ENCODE measurements at places on chromosomes 2 and 18. TPM values are rescaled to one million over a fixed set of nuclear protein-coding genes. Genes with fewer than 3 reads are reported as not detected.

BMP10 gene
- total RNA-seq, result not detected

APCDD1 gene
- total RNA-seq, result 31.1 TPM

OR6B2 gene
- total RNA-seq, result not detected

FAM228B gene
- 7.8 TPM for total RNA-seq

FBXO15 gene
- total RNA-seq, result 2.5 TPM

ATP5F1A gene
- total RNA-seq, result 207 TPM

LONRF2 gene
- total RNA-seq, result 6.8 TPM

MAL gene
- 1.2 TPM for total RNA-seq

DNA sequence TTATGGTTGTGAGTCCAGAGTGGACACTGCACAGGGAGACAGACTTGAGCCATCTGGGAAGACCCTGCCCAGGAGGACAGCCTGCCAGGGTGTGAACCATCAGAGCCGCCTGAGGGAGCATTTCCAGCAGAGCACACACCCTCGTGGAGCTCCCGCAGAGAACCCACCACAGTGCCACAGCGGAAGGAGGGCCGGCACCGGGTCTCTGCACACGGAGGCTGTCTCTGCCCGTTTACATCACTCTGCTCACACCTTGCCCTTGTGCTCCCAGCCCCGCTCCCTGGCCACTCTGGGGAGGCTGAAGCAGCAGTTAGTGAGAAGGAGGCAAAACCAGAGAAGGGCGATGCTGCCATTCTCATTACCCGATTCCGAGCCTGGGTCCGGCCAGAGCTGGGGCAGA is 161.9 kb downstream of the KLHL29 start:
- no peak overlapping the region for H3K27ac ChIP-seq
- H3K36me3 ChIP-seq, result no peaks in the 10 kb centered on the region
- no peak for DNase-seq
- no peaks in the 10 kb centered on the region for H3K4me1 ChIP-seq
- no peaks in the 10 kb centered on the region for H3K27me3 ChIP-seq

GRCh38 chr2:238848691-238848975 is 748 bp downstream of the TWIST2 start:
- H3K4me3 ChIP-seq, result peak overlapping the region; percentile 44
- no peaks in the 10 kb centered on the region for H3K36me3 ChIP-seq
- no peak for DNase-seq
- H3K27ac ChIP-seq, result no peak overlapping the region
- H3K27me3 ChIP-seq, result no peaks in the 10 kb centered on the region
- H3K4me1 ChIP-seq, result peaks cover 4% of the 10 kb centered on the region

DNA sequence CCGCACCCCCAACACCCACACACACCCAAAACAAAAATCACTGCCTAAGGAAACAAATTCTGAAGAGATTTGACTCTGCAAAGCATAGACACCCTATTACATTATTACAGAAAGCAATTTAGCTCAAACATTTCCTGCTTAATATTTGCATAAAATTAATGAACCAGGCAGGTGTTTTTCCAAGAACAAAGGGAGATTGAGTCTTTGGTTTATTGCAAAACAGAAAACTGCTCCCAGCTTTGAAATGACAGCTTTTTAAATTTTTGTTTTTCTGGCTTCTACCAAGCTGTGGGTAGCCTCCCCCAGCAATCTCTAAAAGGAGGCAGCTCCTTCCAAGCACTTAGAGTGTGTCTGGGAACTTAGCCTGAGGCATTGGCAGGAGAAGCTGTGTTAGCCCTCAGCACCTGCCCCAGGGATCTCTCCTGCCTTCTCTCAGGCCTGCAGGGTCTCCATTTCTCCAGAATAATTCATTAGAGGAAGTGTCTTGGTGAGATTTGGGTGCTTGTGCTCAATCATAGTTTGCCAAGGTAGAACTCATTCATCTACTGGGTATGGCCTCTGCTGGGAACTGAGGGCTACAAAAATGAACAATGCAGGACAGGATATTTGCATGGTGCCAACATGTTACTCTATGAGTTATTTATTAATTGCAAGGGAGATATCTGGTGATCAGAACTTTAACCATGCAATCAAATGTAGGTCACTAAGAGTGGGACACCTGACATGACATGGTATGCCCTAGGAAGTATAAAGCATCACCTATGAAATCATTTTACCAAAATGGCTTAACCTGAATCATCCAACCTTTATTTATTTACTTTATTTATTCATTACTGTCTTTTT is 58.7 kb downstream of the B3GNT2 start:
- no peak for DNase-seq
- H3K4me1 ChIP-seq, result no peaks in the 10 kb centered on the region
- no peaks in the 10 kb centered on the region for H3K27me3 ChIP-seq
- no peaks in the 10 kb centered on the region for H3K36me3 ChIP-seq

DNA sequence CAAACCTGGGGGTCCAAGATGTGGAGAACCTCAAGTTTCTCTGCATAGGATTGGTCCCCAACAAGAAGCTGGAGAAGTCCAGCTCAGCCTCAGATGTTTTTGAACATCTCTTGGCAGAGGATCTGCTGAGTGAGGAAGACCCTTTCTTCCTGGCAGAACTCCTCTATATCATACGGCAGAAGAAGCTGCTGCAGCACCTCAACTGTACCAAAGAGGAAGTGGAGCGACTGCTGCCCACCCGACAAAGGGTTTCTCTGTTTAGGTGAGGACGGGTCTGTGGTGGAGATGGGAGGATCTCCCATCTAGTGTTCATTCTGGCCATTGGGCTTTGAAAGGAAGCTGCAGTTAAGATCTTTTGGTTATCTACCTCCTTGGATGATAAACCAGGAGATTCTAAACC is 2.9 kb downstream of the CASP10 start:
- peaks cover 11% of the 10 kb centered on the region for H3K4me1 ChIP-seq
- no peak overlapping the region for H3K4me3 ChIP-seq
- DNase-seq, result no peak
- H3K36me3 ChIP-seq, result no peaks in the 10 kb centered on the region
- no peak overlapping the region for H3K27ac ChIP-seq
- no peaks in the 10 kb centered on the region for H3K27me3 ChIP-seq

- no peaks in the 10 kb centered on the region for H3K27me3 ChIP-seq
- H3K36me3 ChIP-seq, result no peaks in the 10 kb centered on the region
- H3K27ac ChIP-seq, result no peak overlapping the region
- no peaks in the 10 kb centered on the region for H3K4me1 ChIP-seq
Observed at GRCh38 chr2:30115141-30115980, 31.4 kb upstream of the YPEL5 start.

DNA sequence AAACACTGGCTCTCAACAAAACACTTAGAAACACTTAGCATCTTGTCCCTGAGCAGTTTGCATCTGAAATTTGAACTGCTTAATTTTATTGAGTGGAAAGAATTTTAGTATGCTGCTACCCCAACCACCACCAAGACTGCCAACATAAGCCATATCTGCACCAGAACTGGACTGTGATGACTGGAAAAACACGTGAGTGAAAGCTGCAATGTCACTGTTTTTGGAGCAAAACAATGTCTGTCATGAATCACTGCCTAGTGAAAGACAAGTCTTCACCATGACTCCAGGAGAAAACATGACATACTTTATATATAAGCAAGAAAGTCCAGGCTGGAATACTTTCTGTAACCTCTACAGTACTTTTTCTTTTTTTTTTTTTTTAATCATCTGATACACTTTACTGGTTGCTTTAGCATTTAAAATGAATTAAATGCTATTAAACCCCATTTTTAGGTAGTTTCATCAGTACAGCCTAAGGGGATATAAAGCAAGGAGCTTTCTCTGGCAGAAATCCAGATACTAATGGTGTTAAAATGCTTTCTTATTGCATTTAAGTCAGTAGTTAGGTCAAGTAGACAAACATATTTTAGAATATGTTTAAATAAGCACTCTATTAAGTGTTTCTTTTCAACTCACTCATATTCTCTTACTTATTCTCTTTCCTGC is 2129.4 kb upstream of the PIK3C3 start:
- H3K4me1 ChIP-seq, result no peaks in the 10 kb centered on the region
- H3K4me3 ChIP-seq, result no peak overlapping the region
- H3K27ac ChIP-seq, result no peak overlapping the region
- no peaks in the 10 kb centered on the region for H3K36me3 ChIP-seq
- H3K27me3 ChIP-seq, result no peaks in the 10 kb centered on the region

DNA sequence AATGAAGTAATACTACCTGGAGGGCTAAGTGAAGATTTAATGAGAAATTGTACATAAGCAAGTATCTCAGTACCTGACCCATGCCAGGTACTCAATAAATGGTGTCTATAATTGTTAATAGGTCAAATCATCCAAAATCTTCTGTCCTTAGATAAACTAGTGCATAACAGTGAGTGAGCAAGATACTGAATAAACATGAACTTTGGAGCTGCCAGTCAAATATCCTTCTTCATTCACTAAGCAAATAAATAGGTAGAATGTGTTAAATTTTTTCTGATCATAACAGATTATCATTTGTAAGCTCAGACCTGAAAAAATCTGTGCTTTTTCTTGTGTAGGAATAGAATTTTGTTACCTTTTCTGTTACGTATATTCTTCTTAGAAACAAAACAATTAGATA is 39.6 kb downstream of the RAB3GAP1 start:
- no peaks in the 10 kb centered on the region for H3K27me3 ChIP-seq
- no peak for DNase-seq
- H3K36me3 ChIP-seq, result no peaks in the 10 kb centered on the region
- no peak overlapping the region for H3K27ac ChIP-seq
- peaks cover 10% of the 10 kb centered on the region for H3K4me1 ChIP-seq

DNA sequence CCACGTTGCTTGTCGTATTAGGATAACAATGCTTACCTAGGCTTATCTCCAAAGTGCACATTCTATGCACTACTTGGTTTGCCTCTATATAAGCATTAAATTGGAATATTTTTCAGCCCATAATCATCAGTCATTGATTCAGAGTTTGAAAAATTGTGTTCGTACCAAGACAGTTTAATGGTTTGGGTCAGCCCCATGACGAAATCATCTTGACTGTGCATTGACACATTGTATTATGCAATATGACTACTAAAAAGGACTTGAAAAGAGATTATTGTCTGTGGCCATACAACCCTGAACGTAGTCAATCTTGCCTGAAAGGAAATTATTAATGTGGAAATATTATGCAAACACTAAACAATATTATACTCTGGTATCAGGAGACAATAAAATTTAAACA is 141.3 kb downstream of the EML6 start:
- H3K4me1 ChIP-seq, result no peaks in the 10 kb centered on the region
- no peak overlapping the region for H3K4me3 ChIP-seq
- no peak overlapping the region for H3K27ac ChIP-seq
- no peaks in the 10 kb centered on the region for H3K36me3 ChIP-seq

GRCh38 chr2:70328921-70329561 is 27.2 kb upstream of the FAM136A start:
- no peak overlapping the region for H3K4me3 ChIP-seq

DNA sequence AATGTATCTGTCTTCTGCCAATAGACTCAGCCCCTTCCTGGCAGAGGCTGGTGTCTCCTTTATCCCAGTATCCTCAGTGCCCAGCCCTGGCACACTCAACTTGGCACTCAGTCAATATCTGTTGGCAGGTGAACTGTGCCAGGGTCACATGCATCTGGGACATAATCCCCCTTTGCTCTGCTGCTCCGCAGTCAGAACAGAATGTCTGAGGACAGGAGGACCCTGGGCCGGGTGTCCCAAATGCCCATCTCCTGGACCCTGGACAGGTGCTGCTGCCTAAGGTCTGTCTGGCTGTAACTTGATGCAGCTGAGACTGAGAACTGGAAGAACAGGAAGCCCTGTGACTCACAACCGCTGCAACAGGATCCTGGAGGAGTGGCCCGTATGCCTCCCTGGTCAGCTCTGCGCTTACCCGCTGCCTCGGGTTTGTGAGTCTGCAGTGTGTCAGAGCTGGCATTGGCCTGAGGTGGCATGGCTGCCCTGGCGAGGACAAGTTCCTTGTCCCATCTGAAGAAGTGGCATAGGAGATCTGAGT is 11.4 kb downstream of the HK2 start:
- H3K27me3 ChIP-seq, result no peaks in the 10 kb centered on the region
- no peaks in the 10 kb centered on the region for H3K36me3 ChIP-seq
- H3K4me3 ChIP-seq, result no peak overlapping the region
- H3K4me1 ChIP-seq, result peaks cover 42% of the 10 kb centered on the region
- DNase-seq, result peak; percentile 89

GRCh38 chr18:12408247-12408869 is 629 bp downstream of the PRELID3A start:
- peak overlapping the region; percentile 30 for H3K27ac ChIP-seq
- H3K4me3 ChIP-seq, result peak overlapping the region; percentile 24
- no peaks in the 10 kb centered on the region for H3K36me3 ChIP-seq
- H3K4me1 ChIP-seq, result no peaks in the 10 kb centered on the region

- no peaks in the 10 kb centered on the region for H3K27me3 ChIP-seq
- no peak overlapping the region for H3K27ac ChIP-seq
- H3K36me3 ChIP-seq, result no peaks in the 10 kb centered on the region
- no peak overlapping the region for H3K4me3 ChIP-seq
Observed at GRCh38 chr2:140376686-140377085, 1596.5 kb upstream of the NXPH2 start.

- no peak overlapping the region for H3K4me3 ChIP-seq
- H3K4me1 ChIP-seq, result no peaks in the 10 kb centered on the region
- no peaks in the 10 kb centered on the region for H3K27me3 ChIP-seq
- no peak for DNase-seq
Observed at GRCh38 chr2:238228700-238229099, 11.1 kb downstream of the HES6 start.

DNA sequence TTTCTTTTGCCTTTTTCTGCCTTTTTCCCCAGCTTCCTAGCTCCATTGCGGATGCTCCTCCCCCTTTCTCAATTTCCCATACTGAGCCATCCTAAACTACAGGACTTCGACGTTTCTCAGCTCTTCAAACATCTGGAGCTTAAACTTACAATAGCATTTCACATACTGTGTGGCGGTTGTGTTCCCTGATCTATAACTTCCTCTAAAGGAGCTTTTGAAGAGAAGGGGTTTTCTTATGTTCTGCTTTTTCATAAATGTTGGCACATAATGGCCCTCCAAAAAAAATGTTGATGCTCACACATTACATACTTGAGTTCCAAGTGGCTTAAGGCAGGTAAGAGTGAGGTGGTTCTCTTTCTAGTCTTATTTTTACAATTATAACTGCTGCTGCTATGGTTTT is 87.4 kb downstream of the RNF144A start:
- no peak overlapping the region for H3K27ac ChIP-seq
- H3K4me3 ChIP-seq, result no peak overlapping the region
- no peaks in the 10 kb centered on the region for H3K36me3 ChIP-seq

DNA sequence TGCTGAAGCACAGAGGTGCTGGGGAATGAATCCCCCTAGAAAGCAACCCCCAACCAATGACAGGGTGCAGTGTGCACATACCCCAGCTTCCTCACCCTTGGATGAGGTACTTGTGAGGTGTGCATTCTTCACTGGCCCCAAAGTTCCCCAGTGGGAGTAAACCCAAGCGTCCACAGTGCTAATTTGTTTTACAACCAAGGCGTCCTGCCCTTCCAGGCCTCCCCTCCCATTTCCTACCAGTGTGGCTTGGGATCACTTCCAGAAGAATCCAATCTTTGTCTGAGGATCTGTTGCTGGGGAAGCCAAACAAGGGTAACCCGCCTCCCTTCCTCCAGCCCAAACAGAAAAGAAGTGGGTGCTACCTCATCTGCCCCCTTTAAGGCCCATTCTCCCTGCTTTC is 40.3 kb upstream of the TEX51 start:
- H3K4me1 ChIP-seq, result no peaks in the 10 kb centered on the region
- no peak overlapping the region for H3K27ac ChIP-seq
- H3K27me3 ChIP-seq, result no peaks in the 10 kb centered on the region
- no peaks in the 10 kb centered on the region for H3K36me3 ChIP-seq
- DNase-seq, result no peak
- H3K4me3 ChIP-seq, result no peak overlapping the region

- no peak for DNase-seq
- no peak overlapping the region for H3K27ac ChIP-seq
- H3K4me1 ChIP-seq, result no peaks in the 10 kb centered on the region
- H3K4me3 ChIP-seq, result no peak overlapping the region
Observed at GRCh38 chr2:186746584-186746983, 52.7 kb downstream of the FAM171B start.

- H3K27me3 ChIP-seq, result no peaks in the 10 kb centered on the region
- no peak overlapping the region for H3K27ac ChIP-seq
Observed at GRCh38 chr2:37507703-37508102, 163.3 kb downstream of the QPCT start.
